AG09319 (cell line): ENCODE measurements at places on chromosomes 12 and 14.

GRCh38 chr14:60025571-60025970 is 66.2 kb upstream of the PCNX4 start:
- DNase-seq = no peak

GRCh38 chr12:132444957-132445883 is 44.7 kb upstream of the FBRSL1 start:
- no peak for DNase-seq

DNA sequence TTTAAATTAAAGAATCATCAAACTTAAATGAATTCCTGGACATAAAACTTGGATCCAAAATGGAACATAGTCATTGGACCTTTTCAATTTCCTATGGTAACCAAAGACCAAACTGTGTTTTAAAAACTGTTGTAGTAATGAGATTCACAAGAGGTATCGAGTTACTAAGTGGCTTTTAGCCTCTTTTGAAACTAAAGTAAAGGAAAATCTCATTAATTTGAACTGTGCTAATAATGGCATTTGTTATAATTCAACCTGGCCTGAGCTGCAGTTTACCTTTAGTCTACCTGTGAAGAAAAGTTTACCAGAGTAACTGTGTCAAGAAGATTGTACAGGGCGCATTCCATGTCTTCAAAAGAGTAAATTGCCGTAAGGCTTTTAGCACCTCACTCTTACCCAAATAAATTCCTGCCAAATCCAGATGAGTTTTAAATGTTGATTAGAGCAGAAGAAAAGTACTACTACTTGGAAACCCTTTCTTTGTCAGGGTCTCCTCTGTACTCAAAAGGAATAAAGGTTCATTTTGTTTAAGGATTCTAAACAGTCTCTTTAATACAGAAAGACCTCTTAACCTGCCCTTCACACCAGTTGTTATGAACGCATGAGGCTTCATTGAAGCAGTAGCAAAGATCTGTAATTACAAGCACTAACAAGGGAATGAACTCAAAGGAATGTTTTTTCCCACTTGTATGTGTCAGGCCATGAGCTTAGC is 17.1 kb upstream of the MED13L start:
- DNase-seq = no peak

DNA sequence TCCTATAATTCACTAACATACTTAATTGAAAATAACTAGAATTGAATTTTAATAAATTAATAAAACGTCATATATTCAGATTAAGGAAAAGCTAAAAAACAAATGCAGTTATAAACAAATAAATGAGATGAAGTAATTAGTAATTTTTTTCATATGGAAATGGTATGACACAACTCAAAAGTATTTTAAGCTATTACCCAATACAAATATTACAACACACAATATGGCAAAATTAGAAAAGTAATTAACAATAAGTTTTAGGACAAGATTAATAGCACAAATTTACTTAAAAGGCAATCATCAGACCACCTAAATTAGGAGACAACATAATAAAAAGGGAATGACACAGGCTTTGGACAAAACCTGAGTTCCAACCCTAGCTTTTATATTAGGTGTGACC is 81.7 kb downstream of the EEA1 start:
- DNase-seq = no peak

DNA sequence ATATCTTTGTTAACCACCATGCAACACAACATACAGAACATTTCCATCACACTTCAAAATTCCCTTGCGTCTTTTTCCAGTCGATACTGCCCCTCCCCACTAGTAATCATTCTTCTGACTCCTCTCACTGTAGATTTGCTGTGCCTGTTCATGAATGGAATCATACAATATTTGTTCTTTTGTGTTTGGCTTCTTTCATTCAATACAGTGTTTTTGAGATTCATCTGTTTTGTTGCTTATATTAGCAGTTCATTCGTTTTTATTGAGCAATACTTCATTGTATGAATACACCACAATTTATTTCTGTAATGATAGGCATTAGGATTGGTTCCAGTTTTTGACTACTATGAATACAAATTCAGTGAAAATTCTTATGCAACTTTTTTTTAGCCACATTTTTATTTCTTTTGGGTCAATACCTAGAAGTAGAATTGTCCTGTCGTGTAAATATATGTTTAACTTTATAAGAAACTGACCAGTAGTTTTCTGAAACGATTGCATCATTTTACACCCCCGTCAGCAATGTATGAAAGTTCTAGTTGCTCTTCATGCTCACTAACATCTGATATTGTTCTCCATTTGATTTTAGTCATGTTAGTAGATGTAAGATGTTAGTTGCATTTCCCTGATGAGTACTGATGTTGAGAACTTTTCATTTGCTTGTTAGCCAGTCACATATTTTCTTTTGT is 127.5 kb downstream of the TGFB3 start:
- no peak for DNase-seq

- no peak for DNase-seq
These were observed 8.1 kb downstream of the AVIL start for GRCh38 chr12:57810450-57810849.

DNA sequence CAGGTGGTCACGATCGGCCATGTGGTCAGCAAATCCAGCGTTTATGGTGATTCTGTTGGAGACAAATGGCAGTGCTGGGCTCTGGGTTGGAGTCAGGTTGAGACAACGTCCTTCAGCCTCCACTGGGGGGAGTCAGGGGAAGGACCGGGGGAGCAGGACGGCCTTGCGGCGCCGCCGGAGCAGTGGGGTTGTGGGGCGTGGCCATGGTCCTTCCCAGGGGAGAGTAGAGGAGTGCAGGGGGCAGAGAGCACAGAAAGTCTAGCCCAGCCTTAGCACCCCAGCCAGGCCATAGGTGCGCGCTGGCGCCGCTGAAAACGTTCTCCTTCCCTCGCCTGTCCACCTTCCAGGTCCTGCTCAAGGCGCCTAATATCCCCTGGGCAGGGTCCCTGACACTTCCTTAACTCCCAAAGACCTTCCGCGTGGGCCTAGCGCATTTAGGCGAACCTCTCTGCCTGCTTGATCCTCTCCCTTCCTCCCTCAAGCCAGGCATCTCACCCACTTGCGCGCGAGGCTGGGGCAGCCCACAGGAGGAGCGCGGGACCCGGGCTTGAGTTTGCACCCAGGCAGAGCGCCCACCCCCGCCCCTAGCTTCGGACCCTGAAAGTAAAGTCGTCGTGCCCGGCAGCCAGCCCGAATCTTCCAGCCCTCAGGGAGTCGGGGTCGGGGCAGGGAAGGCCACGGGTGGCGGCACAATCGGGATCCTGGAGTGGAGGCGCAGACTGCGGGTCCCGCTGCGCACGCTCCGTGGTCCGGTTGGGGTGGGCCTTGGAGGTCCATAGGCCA is 3.1 kb upstream of the KIF26A start:
- DNase-seq = no peak

GRCh38 chr12:101855976-101856375 is 21.4 kb upstream of the DRAM1 start:
- DNase-seq = no peak

DNA sequence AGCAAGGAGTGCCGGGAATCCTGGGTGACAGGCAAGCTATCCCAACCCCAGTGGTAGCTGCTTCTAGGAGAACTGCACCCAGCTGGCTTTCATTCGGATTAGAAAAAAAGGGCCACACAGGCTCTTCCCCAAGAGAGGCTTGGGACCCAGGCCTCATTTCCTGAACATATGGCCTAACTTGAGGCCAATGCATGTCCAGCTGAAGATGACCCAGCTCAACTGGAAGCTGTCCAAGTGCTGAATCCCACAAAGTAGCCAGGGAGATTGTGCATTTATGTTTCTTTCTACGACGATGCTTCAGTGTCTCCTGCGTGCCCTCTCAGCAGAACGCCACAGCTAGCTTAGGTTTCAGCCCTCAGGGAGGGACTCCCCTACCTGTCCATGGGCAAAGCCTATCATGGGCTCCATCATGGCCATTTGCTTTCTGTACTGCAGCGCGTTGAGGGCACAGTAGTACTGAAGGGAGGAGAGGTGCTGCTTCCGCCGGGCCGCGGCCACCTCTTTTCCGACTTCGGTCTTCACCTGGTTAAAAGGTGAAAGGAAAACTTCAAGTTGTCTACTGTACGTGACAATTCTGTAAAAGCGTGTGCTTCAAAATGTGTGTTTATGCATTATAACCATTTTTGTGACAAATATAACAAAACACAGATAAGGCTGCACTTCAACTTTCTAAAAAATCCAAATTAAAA is 29.1 kb downstream of the APPL2 start:
- DNase-seq = no peak

GRCh38 chr12:19409376-19409775 is 29.9 kb upstream of the AEBP2 start:
- no peak for DNase-seq

GRCh38 chr12:30823156-30823699 is 68.5 kb upstream of the CAPRIN2 start:
- no peak for DNase-seq

DNA sequence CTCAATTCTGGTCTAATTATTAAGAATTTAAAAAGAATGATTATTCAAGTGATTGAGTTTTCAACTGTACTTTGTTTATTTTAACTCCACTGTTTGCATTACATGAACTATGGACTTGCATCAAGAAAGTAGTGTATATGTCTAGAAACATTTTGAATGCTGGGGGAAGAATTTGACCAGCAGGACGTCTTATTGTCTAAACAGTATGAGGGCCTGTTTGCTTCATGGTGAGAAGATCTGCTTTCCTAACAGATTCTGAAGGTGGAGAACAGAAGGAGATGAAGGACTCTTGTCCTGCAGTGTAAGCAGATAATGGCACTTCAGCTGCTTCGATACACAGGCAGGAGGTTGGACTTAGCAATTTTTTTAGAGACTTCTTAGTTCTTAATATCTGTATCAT is 176.0 kb downstream of the DACT1 start:
- no peak for DNase-seq

DNA sequence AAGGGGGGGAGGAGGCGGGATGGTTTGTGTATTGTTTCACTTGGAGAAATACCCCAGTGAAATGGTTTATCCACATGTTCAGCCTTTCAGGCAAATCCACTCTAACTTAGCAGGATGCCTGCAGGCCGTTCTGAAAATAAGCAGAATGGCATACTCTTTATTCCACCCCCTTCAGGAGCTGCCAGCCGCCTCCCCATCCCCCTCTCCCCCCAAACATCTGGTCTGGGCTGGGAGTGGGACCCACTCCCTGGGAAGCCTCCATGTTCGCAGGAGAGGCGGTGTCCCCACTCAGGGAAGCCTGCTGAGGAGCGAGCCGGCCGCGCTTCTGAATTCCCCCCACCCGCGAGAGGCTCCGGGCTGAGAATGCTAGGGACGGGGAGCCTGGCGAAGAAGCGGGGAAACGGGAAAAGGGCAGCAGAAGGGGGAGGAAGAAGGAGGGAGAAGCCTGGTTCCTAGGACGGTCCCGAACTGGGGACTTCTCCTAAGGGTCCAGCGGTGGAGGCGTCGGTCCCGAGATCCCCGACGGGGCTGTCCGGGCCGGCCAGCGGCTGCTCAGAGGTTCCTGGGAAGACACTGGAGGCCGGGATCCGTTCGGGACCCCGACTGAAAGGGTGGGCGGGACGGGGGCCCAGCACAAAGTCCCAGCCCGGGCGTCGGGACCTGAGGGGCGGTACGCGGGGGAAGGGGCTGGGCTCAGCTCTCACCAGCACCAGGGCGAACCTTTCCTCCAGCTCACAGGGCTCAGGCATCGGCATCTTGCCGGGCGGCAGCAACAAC is 666 bp downstream of the FMNL3 start:
- no peak for DNase-seq

GRCh38 chr14:69107407-69108003 is 45.4 kb downstream of the DCAF5 start:
- peak; percentile 38 for DNase-seq

DNA sequence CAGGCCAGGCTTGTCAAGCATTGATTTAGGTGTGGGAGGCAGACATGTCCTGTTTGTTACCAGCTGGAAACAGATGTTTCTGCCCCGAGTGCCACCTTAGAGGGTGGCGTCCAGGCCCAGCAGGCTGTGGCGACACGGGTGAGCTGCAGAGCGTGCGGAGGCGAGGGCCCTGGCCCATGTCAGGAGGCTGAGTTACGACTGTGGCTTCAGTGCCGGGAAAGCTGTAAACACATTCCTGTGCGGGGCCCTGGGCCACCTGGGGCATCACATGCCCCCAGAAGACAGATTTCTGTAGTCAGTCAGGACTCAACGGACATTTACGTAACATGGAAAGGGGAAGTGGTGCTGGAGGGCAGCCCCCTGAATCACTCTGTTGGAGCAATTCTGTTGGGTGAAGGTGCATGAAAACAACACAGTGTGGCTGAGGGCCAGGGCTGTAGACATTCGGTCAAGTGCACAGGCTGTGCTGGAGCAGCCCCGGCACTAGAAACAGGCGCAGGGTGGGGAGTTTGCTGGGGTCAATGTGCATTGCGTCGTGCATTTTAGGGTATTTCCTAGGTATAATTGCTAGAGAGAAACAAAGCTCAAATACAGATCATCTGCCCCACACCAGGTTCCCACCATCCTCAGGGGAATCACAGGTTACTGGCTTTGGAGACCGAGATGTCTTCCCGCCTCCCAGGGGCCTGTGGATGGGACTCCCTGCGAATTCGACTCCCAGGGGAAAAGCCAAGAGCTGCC is 291.8 kb downstream of the TMEM121 start:
- DNase-seq = no peak

DNA sequence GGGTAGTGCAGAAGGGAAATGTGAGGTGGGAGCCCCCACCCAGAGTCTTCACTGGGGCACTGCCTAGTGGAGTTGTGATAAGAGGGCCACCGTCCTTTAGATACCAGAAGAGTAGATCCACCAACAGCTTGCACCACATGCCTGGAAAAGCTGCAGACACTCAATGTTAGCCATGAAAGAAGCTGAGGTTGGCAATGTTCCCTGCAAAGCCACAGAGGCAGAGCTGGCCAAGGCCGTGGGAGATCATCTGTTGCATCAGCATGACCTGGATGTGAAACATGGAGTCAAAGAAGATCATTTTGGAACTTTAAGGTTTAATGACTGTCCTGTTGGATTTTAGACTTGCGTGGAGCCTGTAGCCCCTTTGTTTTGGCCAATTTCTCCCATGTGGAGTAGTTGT is 468.4 kb upstream of the FOXG1 start:
- no peak for DNase-seq

DNA sequence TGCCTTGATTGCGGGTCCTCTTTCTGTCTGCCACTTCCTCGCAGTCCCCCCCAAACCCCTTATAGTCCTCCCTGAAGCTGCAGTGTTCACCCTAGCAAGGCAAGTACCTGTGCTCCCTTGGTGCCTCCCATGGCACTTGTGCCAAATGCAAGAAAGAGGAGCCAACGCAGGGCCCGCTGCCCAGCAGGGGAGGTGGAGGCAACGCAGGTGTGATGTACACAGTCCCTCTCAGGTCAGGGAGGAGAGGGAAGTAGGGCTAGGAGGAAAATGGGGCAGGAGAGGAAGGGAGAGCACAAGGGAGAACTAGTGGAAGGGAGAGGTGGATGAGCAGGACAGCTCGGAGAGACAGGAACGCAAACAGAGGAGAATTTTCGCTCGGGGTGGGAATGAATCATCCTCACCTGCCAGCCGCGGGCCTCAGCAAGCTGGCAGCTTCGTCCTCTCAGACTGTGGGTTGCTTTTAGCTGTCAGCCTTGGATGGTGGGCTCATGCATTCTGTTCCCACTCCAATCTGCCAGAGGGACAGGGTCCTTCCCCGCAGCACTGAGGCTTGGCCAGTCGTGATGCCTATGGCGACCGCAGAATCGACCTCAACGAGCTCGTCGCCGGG is 357.0 kb downstream of the CACNA1C start:
- no peak for DNase-seq

- DNase-seq = no peak
These were observed 477 bp upstream of the DDX47 start for GRCh38 chr12:12812618-12813119.

GRCh38 chr12:93526786-93527428 is 45.6 kb upstream of the SOCS2 start:
- DNase-seq = peak; percentile 80

- no peak for DNase-seq
These were observed 7.5 kb downstream of the PRICKLE1 start for GRCh38 chr12:42582050-42582449.
